ENCODE measurements at places on chromosomes 2 and 18.

GRCh38 chr2:26522325-26522724 lies 44.4 kb upstream of the OTOF start:
- H3K36me3 ChIP-seq: no peaks in the 10 kb centered on the region
- no peak overlapping the region for H3K27ac ChIP-seq
- DNase-seq: no peak
- no peaks in the 10 kb centered on the region for H3K27me3 ChIP-seq

DNA sequence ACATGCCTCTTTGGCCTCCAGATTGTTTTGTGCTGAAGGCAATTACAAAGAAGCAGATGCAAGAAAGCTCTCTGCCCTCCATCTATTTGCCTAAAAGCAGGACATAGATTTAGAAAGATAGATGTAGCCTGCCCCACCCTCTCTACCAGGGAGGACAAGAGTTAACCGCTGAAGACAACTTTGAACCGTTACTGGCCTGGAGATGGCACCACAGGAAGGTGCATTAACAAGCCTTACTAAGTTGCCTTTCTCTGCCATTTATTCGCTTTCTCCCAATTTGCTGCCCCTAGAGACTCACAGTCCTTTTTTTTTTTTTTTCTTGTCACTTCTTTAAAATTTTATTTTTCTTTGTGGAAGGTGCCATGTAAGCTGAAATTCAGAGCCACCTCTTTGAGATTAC lies 28.8 kb upstream of the RMDN2 start:
- H3K36me3 ChIP-seq: no peaks in the 10 kb centered on the region
- H3K27ac ChIP-seq: no peak overlapping the region
- no peak for DNase-seq
- H3K27me3 ChIP-seq: no peaks in the 10 kb centered on the region

DNA sequence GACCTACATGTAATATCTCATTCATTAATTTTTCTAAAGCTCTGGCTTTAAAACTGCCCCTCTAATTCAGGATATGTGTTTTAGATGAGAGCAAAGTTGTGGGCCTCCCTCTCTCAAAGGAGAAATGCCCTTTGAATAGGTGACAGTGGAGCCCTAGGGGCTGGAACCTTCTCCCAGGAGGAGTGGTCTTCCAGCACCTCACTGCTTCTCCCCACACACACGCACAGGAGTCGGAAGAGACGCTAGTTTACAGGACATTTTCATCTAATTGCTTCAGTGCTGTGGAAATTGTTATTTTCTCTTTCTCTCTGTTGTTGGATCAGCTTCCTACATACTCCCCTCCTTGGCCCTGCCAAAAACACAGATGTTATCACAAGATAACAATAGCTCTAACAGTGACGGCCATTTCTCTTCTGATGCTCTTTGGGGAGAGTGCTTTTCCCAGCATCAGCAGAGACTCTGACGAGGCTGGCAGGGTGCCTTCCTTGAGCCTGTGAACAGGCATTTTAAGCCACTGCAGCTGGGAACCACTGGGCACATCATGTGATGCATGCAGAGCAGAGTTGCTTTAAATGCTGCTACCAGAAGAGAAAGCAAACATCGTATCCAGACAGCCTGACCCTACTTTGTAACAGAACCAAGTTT lies 209.4 kb upstream of the SP5 start:
- H3K27ac ChIP-seq: no peak overlapping the region
- no peak for DNase-seq
- no peaks in the 10 kb centered on the region for H3K27me3 ChIP-seq
- H3K36me3 ChIP-seq: no peaks in the 10 kb centered on the region
- no peaks in the 10 kb centered on the region for H3K4me1 ChIP-seq

GRCh38 chr2:219058541-219059374 lies 2.0 kb downstream of the IHH start:
- peak overlapping the region; percentile 84 for H3K27ac ChIP-seq
- H3K4me1 ChIP-seq: peaks cover 7% of the 10 kb centered on the region
- H3K27me3 ChIP-seq: no peaks in the 10 kb centered on the region
- peak overlapping the region; percentile 76 for H3K4me3 ChIP-seq
- peak; percentile 92 for DNase-seq
- peaks cover 35% of the 10 kb centered on the region for H3K36me3 ChIP-seq

- no peaks in the 10 kb centered on the region for H3K4me1 ChIP-seq
- no peaks in the 10 kb centered on the region for H3K36me3 ChIP-seq
- DNase-seq: no peak
- no peaks in the 10 kb centered on the region for H3K27me3 ChIP-seq
- H3K27ac ChIP-seq: no peak overlapping the region
These were observed 33.1 kb downstream of the ADRA2B start for GRCh38 chr2:96083064-96083939.

All from Peyer's patch (tissue), 4 donors.